ENCODE measurements at places on chromosomes 2 and 18.

GRCh38 chr2:125516496-125517109 is 1139.4 kb upstream of the GYPC start:
- DNase-seq: no peak

- DNase-seq: peak; percentile 47
Measured at GRCh38 chr2:16553226-16553625, 112.4 kb downstream of the CYRIA start.

- no peak for DNase-seq
Measured at GRCh38 chr2:217095511-217096205, 235.8 kb upstream of the TNP1 start.

- no peak for DNase-seq
Measured at GRCh38 chr2:125280265-125280664, 1255.2 kb downstream of the CNTNAP5 start.

DNA sequence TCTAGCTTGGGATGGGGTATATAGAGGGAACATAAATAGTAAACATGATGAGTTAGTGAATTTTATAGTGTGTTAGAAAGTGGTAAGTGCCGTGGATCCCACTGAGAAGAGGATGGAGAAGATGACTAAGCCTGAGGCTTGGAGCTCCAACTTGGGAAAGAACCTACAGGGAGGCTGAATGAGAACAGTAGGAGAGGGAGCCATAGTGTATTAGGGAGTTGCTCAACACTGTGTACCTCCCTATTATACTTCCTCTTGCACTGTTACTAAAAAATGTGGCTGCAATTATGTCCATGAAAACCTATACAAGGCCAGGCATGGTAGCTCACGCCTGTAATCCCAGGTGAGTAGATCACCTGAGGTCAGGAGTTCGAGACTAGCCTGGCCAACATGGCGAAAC is 2.9 kb upstream of the SLC19A3 start:
- DNase-seq: no peak

GRCh38 chr2:44580875-44581515 is 219.2 kb downstream of the CAMKMT start:
- no peak for DNase-seq

GRCh38 chr2:183070942-183071844 is 7.4 kb upstream of the DUSP19 start:
- DNase-seq: no peak

DNA sequence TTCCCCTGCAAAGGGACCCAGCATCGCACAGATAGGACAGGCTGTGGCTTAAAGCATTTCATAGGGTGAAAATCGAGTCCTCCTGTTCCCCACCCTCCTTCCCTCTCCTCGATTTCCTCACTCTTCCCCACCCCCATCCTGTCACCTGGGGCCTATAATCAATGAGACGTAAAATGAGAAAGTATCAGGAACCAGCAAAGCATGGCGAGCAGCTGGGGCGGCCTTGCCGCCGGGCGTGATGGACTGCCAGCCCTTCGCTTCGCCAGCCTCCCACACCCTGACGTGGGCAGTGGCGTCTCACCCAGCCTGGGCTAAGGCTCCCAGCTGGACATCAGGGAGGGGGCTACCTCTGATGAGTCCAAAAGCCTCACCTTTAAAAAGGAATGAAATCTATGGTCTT is 11.1 kb downstream of the SLC30A3 start:
- DNase-seq: no peak

GRCh38 chr2:196967116-196967515 is 40.6 kb upstream of the PGAP1 start:
- no peak for DNase-seq

GRCh38 chr18:38241216-38241615 is 675.6 kb upstream of the CELF4 start:
- DNase-seq: no peak

GRCh38 chr2:6674381-6674780 is 191.3 kb downstream of the CMPK2 start:
- no peak for DNase-seq

GRCh38 chr2:102020596-102021170 is 28.9 kb downstream of the IL1R2 start:
- DNase-seq: peak; percentile 80

Data from B cell (primary cell).